ENCODE measurements at places on chromosomes 13 and 19.

DNA sequence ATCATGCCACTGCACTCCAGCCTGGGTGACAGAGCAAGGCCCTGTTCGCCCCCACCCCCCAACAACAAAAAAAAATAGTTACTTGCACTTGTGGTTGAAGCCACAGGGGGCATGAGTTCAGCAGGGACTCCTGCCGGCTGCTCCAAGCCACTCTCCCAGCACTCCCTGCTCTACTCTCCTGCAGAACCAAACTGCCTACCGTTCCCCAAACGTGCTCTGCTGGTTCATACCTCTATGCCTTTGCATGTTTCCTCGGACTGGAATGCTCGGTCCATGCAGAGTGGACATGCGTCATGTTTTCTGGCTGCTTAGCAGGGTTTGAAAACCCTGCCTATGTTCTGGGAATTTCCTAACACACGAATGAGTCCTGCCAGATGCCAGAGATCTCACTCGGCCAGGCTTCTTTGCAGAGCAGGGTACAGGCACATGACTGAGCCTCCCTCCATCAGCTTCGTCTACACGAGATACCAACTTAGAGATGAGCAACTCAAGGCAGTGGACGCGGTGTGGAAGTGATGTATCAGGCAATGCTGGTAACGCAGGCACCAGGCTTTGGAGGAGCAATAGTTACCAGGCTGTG, 8.5 kb upstream of the SLC25A15 start:
- no peak for DNase-seq

GRCh38 chr13:102593466-102593865, 3.3 kb upstream of the TPP2 start:
- DNase-seq, result no peak

DNA sequence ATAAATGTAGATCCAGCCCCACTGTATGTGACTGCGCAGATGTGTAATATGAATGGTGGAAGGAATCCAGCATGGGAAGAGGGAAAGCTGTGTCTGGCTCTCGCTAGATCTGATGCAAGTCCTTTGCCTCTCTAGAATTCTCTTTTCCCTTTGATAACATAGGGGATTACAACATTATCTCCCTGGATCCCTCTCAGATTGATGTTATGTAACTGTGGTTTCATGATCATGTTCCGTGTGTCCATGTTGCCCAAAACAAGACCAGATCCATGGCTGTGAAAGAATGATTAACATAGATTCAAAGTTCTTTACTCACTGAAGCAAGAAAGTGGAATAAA, 184.0 kb upstream of the UBL3 start:
- no peak for DNase-seq

- peak; percentile 92 for DNase-seq
Observed at GRCh38 chr19:6576869-6577475, 14.0 kb downstream of the CD70 start.

Measured in hematopoietic multipotent progenitor cell treated with erythropoietin and hydrocortisone succinate and interleukin-3 and kit ligand, for 8 days (in vitro differentiated cells).